EL (cell line): ENCODE measurements at places on chromosomes 4 and X.

GRCh38 chrX:41289095-41289494 lies 44.9 kb upstream of the DDX3X start:
- DNase-seq, result no peak

- peak; percentile 75 for DNase-seq
These were observed 7.3 kb downstream of the RPS4X start for GRCh38 chrX:72269671-72270251.

DNA sequence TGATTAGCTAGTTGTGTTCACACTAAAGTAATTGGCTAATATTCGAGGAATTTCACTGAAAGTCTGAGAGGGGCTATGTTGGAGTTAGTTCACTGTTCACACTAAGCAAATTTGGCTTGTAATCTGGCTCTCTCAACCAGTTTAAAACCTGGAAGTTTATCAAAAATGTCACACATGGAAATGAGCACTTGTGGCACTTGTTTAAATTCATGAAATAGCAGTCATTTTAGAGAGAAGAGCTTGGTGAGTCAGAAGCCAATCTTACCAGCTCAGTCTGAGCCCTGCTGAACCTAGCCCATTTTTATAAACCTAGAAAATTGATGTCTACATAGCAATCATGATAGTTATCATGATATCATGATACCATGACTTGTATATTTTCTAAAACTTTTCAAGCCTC lies 90.7 kb upstream of the JADE1 start:
- peak; percentile 72 for DNase-seq

DNA sequence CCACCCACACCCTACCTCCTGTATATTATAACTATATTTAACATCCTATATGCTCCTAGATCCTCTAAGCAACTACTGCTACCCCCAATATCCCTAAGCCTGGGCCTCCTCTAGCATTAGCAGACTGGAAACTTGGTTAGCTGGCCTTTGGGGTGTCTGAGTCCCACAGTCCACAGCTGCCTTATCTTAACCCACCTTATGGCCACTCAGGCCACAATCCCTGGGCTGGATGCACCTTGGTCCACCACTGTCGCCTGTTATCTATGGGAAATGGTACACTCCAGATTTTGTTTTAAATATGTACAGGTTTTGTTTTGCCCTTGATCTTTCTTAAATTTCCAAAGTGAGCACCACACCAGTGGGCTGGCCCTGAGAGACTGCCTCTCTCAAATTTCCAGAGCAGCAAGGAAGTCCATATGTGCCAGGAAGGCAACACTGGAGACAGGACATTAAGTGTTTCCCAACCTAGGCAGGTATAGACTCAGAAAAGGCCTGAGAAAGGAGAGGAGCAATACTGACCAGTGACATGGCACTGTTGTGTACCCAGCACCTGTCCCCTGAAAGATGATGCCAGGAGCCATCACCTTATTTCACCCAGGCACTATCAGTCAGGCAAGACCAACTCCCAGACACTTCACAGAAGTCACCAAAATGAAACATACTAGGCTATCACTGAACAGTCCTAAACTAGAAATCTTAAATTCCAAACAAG lies 921 bp downstream of the PFKFB1 start:
- DNase-seq, result no peak

DNA sequence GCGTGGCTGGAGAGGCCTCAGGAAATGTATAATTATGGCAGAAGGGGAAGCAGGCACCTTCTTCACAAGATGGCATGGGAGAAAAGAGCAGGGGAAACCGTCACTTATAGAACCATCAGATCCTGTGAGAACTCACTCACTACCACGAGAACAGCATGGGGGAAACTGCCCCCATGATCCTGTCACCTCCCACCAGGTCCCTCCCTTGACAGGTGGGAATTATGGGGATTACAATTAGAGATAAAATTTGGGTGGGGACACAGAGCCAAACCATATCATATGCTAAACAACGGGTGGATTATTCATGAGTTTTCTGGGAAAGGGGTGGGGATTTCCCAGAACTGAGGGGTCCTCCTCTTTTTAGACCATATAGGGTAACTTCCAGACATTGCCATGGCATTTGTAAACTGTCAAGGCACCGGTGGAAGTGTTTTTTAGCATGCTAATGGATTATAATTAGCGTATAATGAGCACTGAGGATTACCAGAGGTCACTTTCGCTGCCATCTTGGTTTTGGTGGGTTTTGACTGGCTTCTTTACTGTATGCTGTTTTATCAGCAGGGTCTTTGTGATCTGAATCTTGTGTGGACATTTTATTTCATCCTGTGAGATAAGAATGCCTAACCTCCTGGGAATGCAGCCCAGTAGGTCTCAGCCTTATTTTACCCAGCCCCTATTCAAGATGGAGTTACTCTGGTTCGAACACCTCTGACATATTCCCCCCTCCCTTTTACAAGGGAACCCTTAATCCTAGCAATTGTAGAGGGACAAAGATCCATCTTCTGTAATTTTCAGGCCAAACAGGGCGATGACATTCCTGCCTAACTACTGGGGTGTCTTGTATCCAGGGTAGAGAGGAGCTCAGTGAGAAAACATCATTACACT lies 27.6 kb upstream of the ZNF81 start:
- no peak for DNase-seq

GRCh38 chr4:81455897-81456296 lies 15.8 kb downstream of the RASGEF1B start:
- no peak for DNase-seq

DNA sequence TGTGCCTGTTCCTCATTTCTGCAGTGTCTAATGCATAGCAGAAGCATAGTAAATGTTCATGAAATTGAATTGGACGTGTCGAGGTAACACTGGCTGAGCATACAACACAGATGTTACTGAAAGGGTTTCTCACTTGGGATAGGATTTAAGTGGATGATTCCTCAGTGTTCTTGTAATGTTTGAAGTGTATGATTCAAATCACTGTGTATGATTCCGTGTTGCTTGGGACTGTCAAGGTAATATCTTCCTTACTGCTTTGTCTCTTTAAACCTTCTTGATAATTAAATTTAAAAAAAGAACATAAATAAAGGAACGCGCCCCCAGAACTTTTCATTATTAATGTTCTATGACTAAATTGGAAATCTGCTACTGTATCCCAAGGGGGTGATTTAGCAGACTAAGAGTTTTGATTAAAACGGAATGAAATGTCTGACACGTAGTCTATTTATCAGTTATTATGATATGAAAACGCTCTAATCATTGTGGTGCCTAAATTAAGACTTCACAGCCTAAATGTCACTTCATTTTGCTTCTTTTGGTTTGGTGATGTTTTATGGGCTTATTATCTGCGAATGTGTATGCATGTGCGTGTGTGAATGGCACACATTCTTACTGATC lies 696.9 kb upstream of the EPHA5 start:
- DNase-seq, result no peak

DNA sequence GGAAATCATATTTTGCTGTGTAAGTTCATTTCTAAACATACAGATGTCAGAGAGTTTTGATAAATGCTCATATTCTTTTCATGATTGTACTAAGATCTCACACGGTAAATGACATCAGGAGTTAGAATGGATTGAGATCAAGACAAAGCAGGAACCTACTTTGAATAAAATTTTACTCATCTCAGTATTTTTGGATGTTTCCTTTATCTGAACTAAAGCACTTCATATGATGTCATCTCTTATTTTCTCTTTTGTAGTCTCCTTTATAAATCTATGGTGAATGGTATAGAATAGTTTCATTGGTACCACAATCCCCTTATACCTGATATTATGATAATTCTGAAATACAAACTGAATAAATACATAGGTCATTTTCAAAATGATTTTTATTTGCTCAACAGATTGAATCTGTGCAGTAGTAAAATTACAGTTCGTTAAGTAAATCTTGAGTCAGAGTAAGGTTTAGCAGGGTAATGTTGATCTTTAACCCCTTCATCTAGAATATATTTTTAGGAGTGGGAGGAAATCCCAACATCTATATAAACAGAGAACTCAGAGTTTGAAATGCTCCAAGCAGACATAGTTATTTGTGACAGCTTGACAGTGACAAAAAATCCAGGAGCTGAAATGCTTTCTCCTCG lies 180.0 kb downstream of the MGST2 start:
- no peak for DNase-seq

GRCh38 chrX:115948018-115948923 lies 222.3 kb upstream of the AGTR2 start:
- no peak for DNase-seq

DNA sequence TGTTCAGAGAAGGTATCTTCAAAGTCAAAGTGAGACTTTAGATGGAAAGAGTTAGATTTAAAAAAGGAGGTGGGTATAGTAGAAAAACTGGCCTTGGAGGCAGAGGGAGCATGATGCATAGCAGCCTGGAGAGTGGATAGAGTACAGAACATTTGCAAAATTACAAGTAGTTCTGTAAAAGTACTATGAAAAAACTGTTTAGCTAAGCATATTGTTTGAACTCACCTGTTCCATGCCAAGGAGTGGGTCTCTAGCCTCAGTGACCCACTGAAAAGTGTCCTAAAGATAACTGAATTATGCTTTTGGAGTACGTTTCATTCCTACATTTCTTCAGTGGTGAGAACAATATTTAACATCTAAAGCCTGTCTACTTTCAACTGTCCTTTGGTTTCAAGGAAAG lies 218.9 kb downstream of the NAP1L3 start:
- DNase-seq, result no peak

DNA sequence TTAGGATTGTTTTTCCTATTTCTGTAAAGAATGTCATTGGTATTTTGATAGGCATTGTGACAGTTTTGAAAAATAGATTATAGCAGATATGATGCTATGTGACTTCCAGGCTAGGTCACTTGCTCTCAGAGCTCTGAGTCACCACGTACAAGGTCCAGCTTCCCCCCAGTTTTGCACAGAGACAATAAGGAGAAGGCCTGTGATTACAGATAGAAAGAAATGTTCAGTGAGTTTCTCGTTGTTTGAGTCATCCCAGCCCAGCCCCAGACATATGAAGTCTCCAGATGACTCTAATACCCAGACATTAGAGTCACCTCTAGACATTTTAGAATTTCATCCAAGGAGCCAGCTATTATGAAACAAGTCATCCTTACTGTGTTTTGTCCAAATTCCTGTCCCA lies 57.2 kb downstream of the MFAP3L start:
- DNase-seq, result peak; percentile 82

DNA sequence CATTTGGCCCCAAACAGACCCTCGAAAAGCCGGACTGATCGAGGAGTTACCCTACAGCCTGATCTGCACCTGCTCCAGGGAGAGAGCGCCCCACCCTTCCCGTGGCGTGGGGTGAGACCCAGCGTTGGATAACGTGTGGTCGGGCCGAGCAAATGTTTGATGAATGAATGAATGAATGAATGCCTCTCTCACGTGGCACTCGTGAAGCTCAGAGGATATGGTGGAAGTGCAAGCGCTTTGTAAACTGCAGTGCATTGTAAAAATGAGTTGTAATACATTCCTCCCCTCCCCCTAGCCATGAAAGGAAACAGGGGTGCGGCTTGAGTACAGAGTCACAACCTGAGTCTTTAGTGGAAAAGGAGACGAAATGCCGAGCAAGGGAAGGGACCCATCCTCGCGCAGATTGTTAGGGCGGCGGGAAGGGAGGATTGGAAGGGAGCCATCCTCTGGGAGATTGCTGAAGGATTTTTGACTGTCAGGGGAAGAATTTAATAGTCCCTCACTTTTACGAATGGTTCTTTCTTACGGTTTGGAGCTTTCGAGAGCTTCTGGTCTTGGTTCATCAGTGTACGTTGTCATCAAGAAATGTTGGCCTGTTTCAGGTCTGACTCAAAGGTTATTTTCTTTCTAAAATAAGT lies 772 bp upstream of the FBXW7 start:
- DNase-seq, result peak; percentile 63

DNA sequence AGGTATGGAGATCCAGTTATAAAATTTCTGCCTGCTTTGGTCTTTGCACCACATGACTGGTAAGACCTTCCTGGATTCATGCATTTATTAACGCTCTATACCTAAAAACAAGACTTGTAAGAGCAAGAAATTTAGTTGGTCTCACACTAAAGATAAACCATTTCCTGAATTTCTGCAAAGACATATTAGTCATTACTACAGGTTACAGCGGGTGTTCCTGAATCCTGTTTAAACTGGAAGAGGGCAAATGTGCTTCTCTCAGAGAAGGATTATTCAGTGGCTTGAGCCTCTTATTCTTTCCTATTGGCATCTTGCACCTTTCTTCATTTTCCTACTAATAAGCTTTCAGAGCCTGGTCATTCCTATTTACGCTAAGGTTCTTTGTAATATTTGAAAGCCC lies 397.6 kb upstream of the TENM3 start:
- no peak for DNase-seq

GRCh38 chrX:39935411-39936064 lies 162.2 kb downstream of the BCOR start:
- no peak for DNase-seq

GRCh38 chr4:175469514-175469913 lies 342.6 kb downstream of the GPM6A start:
- peak; percentile 78 for DNase-seq

DNA sequence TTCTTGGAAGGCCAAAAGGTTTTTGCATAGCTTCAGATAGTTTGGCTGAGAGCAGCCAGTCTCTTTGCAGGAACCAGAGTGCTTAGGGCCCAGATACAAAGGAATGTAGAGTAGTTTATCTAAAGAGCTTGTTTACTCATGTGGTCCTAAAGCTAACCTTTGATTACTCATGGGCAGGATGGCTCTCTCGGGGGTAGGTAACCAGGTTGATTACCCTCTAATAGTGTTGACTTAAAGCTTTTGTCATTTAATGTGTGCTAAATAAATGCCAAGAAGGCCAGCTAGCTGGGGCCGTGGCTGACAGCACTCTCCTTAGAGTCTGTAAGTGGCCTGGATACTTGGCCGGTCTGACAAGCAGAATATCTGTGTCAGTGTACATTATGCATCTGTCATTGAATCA lies 69.7 kb upstream of the MAGEB16 start:
- no peak for DNase-seq

DNA sequence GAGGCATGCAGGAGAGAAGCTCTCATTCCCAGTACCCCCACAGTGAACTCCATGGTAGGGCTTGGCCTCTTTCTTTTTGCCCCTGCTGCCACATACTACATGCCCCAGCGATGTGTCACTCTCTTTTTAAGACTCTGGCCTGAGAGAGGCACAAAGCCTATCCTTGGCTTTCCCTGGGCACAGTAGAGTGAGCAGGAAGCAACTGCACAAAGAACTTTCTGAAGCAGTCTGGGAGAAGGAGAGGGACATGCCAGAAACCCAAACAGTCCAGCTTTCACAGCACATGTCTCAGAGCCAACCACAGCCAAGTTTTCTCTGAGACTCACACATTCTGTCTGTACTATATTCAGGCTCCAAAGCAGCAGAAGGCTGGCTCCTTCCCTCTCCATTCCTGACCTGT lies 7.9 kb upstream of the NALF2 start:
- DNase-seq, result no peak

GRCh38 chr4:12723849-12724447 lies 760.2 kb downstream of the RAB28 start:
- DNase-seq, result no peak
